ENCODE measurements at places on chromosomes 11 and 22.

- DNase-seq, result no peak
These were observed 40.3 kb downstream of the RIBC2 start for GRCh38 chr22:45453764-45454163.

DNA sequence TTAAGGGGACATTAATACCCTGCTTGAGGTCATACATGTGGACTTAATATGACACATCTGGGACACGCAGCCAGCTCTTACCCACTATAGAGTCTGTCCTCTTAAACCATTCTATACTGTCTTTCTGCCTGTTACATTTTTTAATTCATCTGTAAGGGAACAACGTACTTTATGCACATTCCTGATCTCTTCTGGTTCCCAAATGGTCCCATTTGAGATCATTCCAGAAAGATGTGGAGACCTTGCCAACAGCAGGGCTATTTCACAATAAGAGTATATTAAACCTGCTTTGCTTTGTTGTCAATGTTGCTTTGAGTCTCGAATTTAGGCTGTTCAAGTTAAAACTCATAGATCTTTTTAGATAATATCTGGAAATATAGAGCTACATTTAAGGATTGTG lies 332.2 kb upstream of the RAG2 start:
- no peak for DNase-seq

- no peak for DNase-seq
These were observed 92.8 kb downstream of the FAR1 start for GRCh38 chr11:13761250-13761649.

GRCh38 chr11:61921446-61921845 lies 4.1 kb upstream of the RAB3IL1 start:
- no peak for DNase-seq

- no peak for DNase-seq
These were observed 59.5 kb downstream of the FAM168A start for GRCh38 chr11:73538381-73538872.

GRCh38 chr11:94326947-94327346 lies 22.6 kb downstream of the IZUMO1R start:
- DNase-seq, result no peak

DNA sequence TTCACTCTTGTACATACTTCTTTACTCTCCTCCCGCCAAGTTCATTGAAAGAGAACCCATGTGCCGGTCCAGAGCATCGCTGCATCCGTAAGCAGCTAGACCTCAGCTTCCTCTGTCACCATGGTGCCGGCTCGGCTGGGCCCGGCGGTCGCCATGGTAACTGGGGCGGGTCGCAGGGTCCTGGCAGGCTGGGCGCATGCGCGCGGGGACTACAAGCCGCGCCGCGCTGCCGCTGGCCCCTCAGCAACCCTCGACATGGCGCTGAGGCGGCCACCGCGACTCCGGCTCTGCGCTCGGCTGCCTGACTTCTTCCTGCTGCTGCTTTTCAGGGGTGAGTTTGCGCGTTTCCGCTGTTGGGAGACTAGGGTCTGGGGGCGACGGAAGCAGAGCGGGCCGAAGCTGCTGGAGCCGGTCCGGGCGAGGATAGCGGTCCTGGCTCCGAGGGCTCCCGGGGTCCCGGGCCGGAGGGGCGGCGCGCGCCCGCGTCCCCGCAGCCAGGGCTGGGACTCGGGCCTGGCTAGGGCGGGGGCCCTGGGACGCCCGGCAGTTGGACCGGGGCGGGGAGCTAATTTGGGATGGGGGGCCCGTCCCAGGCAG lies at the start of gene JAM3:
TSS of gene JAM3 (plus strand) at position 244 of the 597 bp plus-strand sequence. CDS start at position 256, 12 bp downstream.
- peak; percentile 97 for DNase-seq

DNA sequence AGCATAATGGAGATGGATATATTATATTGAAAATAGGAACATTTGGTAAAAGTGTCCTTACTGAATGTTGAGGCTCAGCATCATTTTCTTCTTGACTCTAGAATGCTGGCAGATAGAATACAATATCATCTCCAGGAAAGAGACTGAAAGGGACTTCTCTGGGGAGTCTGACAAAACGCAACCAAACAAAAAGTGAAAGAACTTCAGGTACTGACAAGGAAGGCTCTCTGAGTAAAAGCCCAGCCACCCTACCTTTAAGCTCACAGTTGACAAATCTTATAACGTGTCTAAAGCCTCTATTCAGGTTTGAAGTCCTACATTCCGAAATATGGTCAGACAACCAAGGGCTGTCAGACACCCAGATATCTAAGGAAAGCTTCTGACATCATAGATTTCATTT lies 590.8 kb downstream of the SOX6 start:
- no peak for DNase-seq

- DNase-seq, result no peak
These were observed at the start of gene C22orf15 for GRCh38 chr22:23762842-23763578. TSS of gene C22orf15 (plus strand) at chr22:23762990. CDS start at chr22:23763307, 317 bp downstream.

DNA sequence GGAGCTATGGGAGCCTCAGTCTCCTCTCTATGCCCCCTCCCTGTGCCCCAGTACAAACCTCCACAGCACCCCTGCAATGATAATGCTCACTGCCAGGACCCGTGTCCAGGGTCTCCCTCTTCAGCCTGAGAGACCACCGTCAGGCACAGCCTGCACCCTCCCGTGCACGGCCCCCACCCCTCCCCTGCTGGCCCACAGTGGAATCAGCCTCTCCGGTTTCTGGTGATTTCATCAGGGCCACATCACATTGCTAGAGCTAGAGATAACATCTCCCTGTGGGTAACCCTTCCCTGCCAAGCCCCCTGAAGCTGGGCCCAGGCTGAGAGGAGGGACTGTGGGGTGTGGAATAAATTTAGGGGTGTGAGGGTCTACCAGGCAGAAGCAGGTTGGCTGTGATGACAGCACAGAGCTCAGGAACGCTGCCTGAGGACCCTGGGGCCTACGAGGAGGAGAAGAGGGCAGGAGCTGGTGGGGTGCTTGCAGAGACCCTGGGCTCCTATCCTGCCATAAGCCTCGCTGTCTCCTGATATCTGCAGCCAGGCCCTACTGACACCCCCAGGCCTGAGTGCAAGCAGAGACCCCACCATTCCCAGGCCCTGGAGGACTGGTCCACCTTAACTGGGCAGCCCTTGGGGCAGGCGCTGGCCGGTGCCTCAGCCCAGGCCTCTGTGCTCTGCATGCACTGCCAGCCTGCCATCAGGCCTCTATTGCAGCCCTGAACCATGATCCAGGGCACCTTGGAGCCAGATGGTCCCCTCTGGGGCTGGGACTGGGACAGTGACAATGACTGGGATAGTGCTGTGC lies at the start of gene KLHDC7B:
TSS of gene KLHDC7B (plus strand) at position 378 of the 804 bp plus-strand sequence. CDS start at position 723, 345 bp downstream.
- DNase-seq, result no peak

GRCh38 chr11:119832202-119832935 lies 103.4 kb upstream of the NECTIN1 start:
- peak; percentile 13 for DNase-seq

DNA sequence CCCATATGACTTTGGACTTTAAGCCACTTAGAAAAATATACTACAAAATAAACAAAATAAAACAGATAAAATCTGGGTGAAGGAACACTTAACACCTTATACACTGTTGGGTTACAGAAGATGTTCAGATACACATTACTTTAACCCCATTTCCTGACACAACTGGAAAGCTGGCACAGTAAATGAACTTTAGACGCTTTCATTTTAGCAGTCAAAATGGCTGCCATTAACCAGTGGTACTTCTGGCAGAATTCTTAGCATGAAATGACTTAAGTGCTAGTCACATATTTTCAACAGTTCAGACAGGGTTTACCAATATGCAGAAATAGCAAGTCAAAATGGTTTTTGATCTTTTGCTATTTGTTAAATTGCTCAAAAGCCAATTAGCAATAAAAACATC lies 37.9 kb downstream of the PIK3C2A start:
- DNase-seq, result no peak

DNA sequence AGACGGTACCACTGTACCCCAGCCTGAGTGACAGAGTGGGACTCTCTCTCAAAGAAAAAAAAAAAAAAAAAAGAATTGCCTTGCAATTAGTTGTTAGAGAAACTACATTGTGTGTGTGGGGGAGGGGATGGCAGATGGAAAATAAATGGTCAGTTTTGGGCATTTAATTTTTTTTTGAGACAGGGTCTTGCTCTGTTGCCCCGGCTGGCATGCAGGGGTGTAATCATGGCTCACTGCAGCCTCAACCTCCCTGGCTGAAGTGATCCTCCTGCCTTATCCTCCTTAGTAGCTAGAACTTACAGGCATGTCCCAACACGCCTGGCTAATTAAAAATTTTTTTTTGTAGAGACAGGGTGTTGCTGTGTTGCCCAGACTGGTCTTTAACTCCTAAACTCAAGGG lies 36.4 kb downstream of the WEE1 start:
- no peak for DNase-seq

- DNase-seq, result no peak
These were observed 27.0 kb downstream of the MYO7A start for GRCh38 chr11:77155082-77155475.

DNA sequence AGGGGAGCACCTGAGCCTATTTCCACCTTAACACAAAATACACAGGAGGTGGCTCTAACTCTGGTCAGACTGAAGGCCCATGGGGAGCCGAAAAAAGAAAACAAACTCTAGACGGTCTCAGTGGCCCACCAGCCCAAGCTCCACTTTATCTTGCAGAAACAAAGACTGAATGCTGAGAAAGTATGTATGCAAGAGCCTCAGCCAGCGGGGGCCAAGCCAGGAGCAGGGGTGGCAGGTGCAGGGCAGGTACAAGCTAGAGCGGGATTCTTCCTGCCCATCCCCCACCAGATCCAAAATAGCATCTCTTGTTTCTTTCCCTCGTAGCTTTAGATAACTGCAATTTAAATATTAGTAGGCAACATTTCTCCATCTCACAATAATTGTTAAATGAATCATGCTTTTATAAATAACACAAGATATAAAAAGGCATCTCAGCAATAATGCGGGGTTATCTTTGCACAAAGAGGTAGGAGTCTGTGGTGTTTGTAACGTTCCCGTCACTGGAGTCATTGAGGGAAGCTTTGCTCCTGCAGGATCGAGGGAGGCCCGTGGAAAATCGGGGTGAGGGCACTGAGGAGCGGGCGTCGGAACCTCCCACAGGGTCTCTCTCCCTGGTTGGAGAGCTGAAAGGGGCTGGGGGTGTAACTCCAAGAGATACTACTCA lies 418.0 kb downstream of the SHANK2 start:
- DNase-seq, result no peak

- DNase-seq, result no peak
These were observed 53.3 kb downstream of the PPFIA1 start for GRCh38 chr11:70323806-70324205.

GRCh38 chr11:78428266-78428636 lies 10.6 kb upstream of the GAB2 start:
- no peak for DNase-seq

DNA sequence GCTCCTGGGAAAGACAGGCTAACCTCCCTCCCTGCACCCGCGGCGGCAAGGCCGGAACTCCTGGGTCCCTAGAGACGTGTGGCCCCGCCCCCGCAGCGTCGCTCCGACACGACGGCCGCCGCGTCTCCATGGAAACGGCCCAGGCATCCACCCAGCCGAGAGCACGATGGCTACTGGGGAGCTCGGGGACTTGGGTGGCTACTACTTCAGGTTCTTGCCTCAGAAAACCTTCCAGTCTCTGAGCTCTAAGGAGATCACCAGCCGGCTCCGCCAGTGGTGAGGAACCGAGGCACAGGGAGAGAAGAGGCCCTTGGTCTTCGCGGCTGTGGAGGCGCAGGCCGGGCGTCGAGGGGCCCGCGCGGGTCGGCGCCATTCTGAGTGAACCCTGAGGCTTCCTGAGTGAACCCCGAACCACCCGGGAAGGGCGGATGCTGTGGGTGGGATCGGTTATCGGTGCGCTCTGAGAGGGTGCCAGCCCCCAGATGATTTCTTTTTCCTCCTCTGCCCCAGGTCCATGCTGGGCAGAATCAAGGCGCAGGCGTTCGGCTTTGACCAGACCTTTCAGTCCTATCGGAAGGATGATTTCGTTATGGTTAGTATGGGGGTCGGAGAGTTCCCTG lies at the start of gene CFAP300:
TSS of gene CFAP300 (plus strand) at position 133 of the 620 bp plus-strand sequence. CDS start at position 167, 34 bp downstream.
- DNase-seq, result peak; percentile 94

DNA sequence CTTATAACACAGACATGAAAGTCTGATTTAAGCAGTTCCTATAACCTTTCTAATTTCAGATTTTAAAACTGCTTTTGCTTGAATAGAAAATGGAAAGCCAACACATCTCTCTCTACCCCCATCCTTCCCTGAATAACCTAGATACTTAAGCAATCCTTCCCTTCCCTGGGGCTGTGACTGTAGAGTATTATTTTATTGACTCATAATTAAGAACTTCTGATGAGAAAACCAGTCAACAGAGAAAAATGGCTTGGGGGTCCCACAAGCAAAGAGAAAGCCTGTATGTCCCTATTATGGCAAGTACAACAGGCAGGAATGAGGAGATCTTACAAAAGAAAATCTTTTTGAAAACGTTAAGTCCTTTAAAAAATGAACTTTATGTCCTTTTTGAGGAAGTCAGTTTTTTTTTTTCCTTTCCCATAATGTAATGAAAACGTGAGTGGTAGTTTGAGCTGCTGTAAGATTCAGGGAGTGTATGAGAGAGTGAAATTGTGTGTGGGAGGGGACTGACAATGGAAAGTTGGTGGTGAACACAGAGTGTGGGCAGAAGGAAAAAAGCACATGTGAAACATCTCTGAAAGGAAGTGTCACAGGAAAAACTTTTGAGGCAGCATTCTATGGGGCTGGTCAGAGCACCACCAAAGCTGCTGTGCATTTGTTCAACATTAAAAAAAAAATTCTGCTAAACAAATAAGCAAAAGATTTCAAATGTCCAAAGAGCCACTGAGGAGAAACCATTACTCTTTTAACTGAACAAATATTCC lies 154.6 kb downstream of the MAML2 start:
- DNase-seq, result no peak

GRCh38 chr11:43197379-43197778 lies 114.4 kb upstream of the API5 start:
- DNase-seq, result no peak

- no peak for DNase-seq
These were observed 2.5 kb downstream of the RAC2 start for GRCh38 chr22:37241351-37242142.

- DNase-seq, result no peak
These were observed 301.7 kb downstream of the BRD1 start for GRCh38 chr22:49525801-49526535.

DNA sequence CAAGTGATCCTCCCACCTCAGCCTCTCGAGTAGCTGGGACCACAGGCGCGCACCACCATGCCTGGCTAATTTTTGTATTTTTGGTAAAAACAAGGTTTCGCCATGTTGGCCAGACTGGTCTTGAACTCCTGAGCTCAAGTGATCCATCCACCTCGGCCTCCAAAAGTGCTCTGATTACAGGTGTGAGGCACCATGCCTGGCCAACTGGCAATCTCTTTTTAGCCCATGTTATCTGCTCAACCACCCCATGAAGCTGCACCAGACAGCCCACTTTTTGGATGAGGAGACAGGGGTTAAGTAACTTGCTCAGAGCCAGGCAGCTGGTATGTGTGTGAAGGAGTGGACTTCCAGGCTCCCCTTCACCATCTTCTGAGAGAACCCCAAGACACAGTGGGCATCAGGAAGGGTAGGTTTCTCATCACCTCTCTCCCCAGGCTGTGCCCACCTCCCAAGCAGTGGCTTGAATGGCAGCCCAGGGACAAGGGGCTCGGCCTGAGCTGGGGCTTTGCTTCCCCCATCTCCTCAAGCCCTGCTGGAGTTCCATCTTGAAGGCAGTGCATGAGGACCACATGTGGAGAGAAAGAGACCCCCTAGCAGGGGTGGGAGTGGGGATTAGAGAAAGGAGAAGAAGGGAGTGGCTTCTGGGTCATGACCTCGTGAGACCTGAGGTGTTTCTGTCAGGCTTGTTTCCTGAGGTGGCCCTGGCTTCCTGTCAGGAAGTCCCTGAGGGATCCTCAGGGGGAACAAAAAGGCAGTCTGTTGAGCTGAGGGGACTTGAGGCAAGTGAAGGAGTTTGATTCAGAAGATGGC lies 87.5 kb upstream of the PARVA start:
- DNase-seq, result no peak

- no peak for DNase-seq
These were observed 514.0 kb downstream of the BUD13 start for GRCh38 chr11:116258821-116259220.

All from heart right ventricle (tissue), 16 donors.